ENCODE measurements at places on chromosomes 1 and 21.

DNA sequence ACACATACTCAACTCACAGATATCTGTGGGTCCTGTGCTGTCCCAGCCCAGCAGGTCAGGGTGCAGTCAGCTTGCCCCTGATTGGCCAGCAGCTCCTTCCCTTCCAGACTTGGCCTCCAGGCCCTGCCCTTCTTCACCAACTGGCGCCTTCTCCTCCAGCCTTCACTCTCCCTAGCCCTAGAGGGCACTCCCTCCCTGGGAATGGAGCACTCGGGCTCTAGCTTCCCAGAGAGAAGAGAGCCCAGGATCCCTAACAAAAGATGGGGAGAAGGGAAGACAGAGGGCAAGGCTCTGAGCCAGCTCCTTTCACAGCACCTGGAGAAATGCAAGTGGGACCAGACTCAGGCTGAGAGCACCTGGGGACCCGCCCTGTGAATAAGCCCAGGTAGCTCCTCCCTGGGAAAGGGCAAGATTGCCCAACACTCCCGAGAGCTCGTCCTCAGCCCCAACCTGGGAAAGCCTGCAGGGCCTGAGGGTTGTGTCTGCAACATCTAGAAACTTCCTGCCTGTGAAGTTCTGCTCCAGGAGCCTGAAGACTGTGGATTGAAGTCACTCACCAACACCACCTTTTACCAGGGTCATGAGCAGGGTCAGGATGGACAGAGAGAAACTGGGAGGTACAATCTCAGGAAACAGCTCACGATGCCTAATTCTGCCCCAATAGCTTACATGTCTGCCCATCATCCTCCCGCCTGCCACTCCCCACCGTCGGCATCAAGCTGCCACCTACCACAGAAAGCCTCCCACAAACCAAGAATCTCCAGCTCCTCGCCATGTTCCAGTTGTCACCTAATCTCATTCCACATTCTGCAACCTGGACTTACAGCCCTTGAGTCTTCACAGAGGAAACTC lies at the start of gene PGLYRP4:
TSS of gene PGLYRP4 (minus strand) at position 331 of the 852 bp plus-strand sequence. CDS start 909 bp downstream, outside the sequence.
- ATAC-seq = no peak

GRCh38 chr1:77288275-77288674 lies 6.5 kb downstream of the AK5 start:
- no peak for ATAC-seq

- no peak for ATAC-seq
Observed at GRCh38 chr21:39150877-39151276, 32.4 kb downstream of the PSMG1 start.

- no peak for ATAC-seq
Observed at GRCh38 chr1:186486061-186486460, 25.1 kb upstream of the PDC start.

DNA sequence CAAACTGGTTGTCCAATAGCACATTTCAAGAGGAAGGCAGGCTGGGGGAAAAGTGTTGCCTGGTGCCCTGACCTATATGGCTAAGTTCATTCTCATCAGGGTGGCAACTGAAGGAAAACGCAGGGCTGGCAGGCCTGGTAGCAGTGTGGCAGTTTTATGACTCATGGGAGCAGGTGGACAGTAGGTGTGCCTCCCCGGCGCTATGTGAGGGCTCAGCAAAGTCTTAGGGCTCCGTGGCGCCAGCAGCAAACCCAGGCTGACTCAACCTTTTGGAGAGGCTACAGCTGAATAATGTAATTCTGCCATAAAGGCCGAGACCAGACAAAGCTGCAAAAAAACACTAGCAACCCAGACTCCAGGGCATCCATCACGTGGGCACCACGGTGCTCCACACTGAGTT lies 23.6 kb downstream of the GADD45A start:
- no peak for ATAC-seq

DNA sequence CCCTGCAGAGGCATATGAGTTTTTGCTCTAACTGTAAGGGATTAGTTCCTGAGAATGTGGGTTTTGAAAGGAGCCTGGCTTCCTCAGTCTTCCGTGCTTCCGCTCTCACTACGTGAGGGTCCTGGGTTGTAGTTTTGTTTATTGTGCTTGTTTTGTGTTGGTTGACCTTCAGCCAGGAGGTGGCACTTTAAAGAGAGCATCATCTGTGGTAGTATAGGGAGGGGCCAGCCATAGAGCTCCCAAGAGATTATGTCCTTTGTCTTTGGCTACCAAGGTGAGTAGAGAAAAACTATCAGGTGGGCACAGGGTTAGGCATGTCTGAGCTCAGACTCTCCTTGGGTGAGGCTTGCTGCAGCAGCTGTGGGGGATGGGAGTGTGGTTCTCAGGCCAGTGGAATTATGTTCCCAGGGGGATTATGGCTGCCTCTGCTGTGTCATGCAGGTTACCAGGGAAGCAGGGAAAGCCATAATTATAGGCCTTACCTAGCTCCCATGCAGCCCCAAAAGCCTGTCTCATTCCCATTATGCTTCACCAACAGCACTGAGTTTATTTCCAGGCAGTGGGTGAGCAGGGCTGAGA lies 23.5 kb downstream of the CYP4B1 start:
- ATAC-seq = no peak

DNA sequence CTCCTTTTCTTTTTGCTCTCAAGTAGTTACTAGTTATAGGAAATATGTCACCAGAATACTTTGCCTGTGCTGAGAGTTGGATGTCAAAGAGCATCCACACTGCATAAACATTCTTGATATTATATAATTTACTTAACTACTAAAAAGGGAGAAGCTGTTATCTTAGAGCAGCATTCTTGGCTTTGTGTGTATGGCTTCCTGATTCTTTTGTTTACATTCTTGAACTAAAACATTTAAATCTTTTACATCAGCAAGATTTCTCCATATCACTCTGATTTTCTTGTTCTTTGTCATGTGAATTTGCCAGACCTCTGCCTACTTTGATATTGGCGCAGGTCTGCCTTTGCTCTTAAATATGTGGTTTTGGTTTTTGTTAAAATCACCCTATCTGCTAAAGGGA lies 48.8 kb downstream of the SUCO start:
- no peak for ATAC-seq

- ATAC-seq = no peak
Observed at GRCh38 chr1:33021567-33022431, 14.9 kb downstream of the AK2 start.

DNA sequence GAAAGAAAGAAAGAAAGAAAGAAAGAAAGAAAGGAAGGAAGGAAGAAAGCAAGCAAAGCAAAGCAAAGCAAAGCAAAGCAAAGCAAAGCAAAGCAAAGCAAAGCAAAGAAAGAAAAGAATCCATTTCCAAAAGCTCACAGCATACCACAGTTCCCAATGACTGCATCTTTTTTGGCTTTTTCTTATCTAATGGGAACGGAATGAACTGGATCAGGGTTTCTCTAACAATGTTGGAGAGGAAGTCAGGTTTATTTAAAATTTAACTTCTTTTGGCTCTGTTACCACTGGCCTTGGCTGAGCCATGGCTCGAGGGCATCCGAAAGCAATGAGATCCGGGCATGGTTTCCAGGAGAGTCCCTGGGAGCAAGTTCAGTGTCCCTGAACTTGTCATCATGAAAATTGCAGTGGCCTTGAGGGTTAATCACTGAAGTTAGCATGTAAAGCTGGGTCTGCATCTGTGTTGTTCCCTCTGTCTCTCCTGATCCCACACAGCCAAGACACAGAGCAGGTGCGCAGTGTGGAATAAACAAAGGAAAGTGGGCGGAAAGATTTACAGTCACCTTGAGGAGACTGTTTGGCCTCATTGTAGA lies 34.6 kb upstream of the CTPS1 start:
- no peak for ATAC-seq

- ATAC-seq = no peak
Observed at GRCh38 chr1:51878308-51878615, 265 bp downstream of the NRDC start.

DNA sequence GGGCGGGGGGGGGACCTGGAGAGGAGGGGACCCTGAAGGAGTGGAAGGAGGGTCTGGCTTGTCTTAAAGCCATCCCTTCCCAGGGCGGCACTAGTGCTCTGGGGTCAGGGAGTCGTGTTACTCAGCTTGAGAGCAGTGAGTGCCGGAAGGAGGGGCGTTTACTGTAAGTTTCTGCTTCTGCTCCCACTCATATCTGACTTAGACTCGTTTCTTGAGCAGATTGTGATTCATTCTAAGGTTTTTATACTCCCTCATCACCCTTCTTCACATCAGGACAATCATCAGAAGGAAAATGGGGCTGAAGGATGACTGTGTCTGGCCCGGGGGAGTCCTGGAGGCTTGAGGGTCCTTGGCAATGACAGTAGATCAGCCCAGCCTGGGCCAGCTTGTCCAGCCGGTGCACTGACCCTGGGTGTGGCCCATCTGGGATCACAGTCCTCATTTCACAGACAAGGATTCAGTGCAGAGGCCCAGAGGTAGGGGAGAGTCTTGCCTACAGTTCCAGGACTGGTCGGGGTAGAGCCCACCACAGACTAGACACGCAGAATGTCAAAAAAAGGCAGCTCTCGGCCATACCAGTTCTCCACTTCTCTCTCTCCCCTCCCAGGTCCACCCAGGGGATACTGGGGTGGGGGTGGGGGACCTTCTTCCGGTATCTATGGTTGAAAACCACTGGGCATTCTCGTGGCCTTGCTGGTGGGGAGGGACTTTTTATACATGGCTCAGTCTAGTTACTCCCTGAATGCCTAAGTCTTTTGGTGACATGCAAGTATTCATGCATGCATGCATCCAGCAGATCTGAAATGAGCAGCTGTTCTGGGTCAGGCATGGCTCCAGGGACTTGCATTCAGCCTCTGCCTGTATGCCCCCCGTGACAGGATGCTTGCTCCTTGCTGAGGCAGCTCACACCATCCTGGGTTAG lies 5.1 kb downstream of the TNFRSF8 start:
- peak; percentile 82 for ATAC-seq

GRCh38 chr1:7186382-7187111 lies 401.3 kb downstream of the CAMTA1 start:
- no peak for ATAC-seq

- peak; percentile 69 for ATAC-seq
Observed at GRCh38 chr1:98048244-98048643, 127.4 kb upstream of the DPYD start.

DNA sequence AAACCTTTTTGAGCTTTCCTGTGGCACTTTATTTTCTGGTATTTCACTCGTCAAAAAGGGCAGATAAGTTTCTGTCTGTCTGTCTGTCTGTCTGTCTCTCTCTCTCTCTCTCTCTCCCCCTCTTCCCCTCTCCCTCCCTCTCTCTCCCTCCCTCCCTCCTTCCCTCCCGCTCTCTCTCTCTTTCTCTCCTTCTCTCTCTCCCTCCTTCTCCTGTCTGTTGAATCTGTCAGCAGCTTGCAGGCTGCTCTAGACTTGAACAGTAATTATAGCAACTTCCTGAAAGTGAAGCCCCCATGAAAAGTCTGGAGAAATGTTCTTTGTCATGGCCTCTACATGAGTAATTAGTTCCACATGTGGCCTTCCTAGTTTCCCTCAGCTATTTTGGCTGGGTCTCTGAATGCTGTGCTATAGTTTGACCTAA lies 275.2 kb upstream of the C1orf105 start:
- no peak for ATAC-seq

GRCh38 chr1:41387667-41388091 lies 26.4 kb downstream of the FOXO6 start:
- no peak for ATAC-seq

GRCh38 chr21:34617753-34618339 lies 2.9 kb upstream of the RCAN1 start:
- ATAC-seq = no peak

DNA sequence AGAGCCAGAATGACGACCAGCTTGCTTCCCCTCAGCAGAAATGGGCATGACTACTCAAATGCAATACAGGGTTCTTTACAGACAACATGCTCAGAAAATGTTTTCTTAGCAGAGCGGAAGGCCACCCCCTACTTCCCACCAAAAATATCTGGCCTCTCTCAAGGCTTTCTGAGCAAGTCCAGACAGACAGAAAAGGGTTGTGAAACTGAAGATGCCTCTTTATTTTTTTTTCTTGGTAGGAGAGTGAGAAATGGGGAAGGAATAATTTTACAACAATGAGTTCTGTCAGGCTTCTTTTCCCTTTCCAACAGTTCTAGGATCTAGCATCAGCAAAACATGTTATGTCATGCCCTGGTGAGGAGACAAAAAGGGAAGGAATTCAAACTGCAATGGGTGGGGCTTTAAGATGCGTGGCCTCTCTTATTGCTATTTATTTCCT lies 172.0 kb upstream of the CAMK1G start:
- ATAC-seq = no peak

- no peak for ATAC-seq
Observed at GRCh38 chr21:37264808-37265207, 2.3 kb downstream of the VPS26C start.

DNA sequence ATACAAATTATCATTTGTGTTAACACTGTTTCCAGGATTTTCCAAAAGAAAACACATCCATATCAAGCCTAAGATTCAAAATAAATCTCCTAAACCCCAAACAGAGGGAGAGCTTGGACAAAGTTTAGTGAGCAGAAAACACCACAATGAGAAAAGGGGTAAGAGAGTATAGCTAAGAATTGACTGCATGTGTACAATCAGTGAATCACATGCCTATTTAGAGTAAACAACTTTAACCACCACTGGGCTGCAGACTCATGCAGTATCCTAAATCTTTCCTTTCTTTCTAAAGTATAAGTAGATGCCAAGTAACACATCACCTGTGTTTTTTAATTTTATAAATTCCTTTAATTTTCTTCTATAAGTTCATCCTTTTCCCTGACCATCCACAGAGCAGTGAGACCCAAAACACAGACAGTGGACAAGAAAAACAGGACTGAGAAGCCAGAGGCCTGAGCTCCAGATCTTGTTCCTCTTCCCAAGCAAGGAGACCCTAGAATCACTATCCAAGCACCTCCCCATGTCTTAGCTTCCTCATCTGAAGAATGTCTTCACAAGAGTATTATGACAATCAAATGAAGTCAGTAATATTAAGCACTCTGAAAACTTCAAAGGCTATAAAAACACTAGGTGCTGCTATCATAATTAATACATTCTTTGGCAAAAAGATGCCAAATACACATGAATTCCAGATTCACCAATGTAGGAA lies 93.1 kb downstream of the VAV3 start:
- ATAC-seq = peak; percentile 53

- ATAC-seq = no peak
Observed at GRCh38 chr1:43706598-43707189, 642 bp upstream of the ST3GAL3 start.

DNA sequence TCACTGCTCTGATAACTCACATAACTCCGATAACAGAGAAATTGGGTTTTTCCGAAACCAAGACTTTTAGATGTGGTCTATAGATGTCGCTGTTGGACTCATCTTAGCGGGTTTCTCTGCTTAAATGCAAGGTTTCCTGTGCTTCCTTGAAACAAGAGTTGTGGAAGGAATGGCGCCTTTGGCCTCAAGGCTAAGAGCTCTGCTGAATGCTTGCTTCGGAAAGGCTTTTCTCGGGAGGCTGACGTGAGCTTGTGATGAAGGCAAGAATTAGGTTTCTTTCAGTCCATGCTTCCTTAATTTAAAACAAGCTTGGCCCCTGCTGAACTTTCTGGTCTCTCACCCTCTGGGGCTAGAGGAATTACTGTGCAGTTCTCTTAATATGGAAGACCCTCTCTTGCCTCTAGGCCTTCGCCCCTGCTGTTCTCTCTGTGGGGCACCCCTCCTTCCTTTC lies 113.5 kb downstream of the MAP3K21 start:
- ATAC-seq = no peak
